Glomerular endothelial cell (primary cell): ENCODE measurements at places on chromosomes 12 and 14. TPM values are rescaled to one million over a fixed set of nuclear protein-coding genes. Genes with fewer than 3 reads are reported as not detected.

The SLC6A13 gene
- total RNA-seq: not detected in 2 replicates

The RERG gene
- not detected in 2 replicates for total RNA-seq

The ENDOU gene
- not detected in 2 replicates for total RNA-seq

The NR1H4 gene
- total RNA-seq: 0.15 TPM in 1 of 2 replicates, not detected in the other

The DIABLO gene
- total RNA-seq: 80.9 and 83.7 TPM in 2 replicates

The HOTAIR gene
- total RNA-seq: 0.12 TPM in 1 of 2 replicates, not detected in the other

The CCDC177 gene
- total RNA-seq: not detected in 2 replicates

The CCDC197 gene
- total RNA-seq: not detected in 2 replicates
